ENCODE measurements at places on chromosomes 3 and 15.

- DNase-seq = peak; percentile 43
Measured at GRCh38 chr3:150721285-150722130, 17.8 kb upstream of the ERICH6 start.

DNA sequence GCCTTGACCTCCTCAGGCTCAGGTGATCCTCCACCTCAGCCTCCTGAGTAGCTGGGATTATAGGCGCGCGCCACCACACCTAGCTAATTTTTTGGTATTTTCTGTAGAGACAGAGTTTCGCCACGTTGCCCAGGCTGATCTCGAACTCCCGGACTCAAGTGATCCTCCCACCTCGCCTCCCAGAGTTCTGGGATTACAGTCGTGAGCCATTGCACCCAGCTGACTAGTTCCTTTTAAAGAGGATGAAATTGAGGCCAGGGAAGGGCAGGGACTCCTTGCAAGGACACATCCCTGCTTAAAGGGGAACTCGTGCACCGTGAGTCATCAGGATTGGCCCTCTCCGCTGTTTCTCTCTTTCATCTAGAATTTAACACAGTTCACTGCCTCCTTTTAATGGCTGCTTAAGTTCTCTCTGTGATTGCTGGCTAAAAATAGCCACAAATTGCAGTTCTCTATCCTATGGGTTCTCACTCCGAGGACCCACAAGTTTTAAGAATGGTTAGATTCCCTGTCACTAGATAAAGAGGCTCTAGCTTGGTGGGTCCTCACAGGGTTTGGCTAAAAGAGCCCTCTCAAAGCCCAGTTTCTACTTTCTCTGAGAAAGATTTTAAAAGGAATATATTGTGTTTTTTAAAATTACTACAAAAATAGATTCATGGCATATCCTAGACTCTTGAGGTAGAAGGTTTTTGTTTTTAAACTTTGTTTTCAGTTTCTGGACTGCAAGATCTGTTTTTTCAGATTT lies 1.4 kb downstream of the CRTAP start:
- DNase-seq = no peak

GRCh38 chr3:185049710-185050109 lies 103.2 kb downstream of the C3orf70 start:
- no peak for DNase-seq

DNA sequence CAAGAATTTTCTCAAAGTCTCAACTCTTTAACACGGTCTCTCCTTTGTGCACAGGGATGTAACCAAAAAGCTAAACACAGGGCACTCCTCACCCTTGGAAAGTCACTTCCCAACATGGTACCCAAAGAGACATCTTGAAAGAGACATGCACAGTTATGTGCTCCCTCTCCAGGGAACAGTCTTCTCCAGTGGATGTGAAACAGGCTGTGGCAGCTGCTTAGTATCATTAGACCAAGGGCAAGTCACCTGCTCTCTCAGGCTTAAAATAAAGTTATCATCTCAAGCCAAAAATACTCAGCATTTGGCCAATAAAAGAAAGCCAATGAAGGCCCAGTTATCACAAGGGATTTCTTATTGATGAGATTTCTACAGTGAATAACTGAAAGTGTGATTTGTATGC lies 128.3 kb downstream of the WDR76 start:
- no peak for DNase-seq

GRCh38 chr3:8712908-8713255 lies 20.7 kb upstream of the CAV3 start:
- DNase-seq = no peak

GRCh38 chr3:49529567-49529966 lies 24.7 kb upstream of the BSN start:
- DNase-seq = peak; percentile 14

DNA sequence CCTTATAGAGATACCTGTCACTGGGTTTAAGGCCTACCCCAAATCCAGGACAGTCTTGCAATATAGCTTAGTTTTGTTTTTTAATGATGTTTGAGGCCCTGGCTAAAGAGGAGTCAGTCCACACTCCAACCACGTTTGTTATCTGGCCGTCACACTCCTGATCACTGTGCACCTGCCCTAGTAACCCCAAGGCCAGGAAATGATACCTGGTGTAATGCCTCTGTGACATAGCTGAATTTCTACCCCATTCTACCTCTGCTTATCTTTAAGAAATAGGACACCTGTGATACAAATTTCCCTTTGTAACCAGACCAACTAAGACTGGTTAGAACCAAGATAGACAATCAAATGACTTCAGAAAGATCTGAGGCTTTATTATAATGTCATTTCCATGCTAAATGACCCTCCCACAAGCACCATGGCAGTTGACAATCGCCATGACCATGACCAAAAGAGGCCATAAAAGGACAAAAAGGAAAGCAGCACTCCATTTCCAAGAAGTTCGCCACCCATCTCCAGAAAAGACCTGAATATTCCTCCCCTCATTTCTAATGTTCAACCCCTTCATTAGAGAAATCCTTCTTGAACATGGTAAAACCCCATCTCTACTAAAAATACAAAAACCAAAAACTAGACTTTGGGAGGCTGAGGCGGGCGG lies 4.8 kb upstream of the RTP3 start:
- no peak for DNase-seq

- DNase-seq = no peak
Measured at GRCh38 chr15:43103907-43104306, 1.9 kb downstream of the UBR1 start.

DNA sequence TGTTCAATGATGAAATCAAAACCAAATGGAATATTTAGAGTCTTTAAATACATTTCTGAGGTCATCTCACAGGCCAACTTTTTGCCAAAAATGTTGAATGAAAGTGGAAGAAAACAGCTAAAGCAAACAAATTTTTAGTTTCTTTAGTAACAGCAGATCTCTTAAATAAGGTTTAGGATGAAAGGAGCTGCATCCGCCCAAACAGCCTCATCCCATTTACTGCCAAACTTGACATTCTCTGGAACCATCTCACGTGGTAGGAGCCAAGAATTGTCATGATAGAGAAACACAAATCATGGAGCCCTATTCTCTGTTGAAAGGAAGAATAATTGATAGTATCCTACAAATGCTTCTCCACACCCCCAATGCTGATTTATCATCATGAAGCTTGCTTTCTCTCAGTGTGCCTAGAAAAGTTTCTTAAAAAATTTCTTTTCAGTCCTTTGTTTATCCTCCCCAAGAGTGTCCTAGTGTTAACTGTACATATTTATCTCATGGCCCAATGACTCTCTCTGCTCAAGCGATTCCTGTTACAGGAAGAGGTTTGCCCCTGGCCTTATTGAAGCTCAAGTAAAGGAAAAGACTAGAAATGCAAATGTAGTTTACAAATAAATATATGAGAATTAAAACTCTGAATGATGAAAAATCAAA lies 23.4 kb downstream of the SLC9A9 start:
- no peak for DNase-seq

- DNase-seq = no peak
Measured at GRCh38 chr3:169581633-169582032, 81.9 kb downstream of the MECOM start.

DNA sequence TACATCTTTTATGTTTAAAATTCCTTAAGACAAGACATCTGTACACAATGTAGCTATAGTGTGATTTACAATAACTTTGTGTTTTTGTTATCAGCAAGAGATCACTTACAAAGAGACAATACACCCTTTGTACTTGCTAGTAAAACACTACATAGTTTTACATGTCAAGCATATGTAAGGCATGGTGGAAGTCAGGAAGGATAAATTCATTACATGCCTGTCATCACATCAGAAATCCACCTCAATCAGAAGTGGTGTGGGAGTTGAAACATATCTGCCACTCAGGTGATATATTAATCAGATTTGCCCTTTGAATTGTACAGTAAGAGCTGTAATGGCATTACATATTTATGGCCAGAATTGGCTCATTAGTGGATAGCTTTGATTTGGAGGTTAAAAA lies 95.5 kb downstream of the MBNL1 start:
- DNase-seq = no peak

DNA sequence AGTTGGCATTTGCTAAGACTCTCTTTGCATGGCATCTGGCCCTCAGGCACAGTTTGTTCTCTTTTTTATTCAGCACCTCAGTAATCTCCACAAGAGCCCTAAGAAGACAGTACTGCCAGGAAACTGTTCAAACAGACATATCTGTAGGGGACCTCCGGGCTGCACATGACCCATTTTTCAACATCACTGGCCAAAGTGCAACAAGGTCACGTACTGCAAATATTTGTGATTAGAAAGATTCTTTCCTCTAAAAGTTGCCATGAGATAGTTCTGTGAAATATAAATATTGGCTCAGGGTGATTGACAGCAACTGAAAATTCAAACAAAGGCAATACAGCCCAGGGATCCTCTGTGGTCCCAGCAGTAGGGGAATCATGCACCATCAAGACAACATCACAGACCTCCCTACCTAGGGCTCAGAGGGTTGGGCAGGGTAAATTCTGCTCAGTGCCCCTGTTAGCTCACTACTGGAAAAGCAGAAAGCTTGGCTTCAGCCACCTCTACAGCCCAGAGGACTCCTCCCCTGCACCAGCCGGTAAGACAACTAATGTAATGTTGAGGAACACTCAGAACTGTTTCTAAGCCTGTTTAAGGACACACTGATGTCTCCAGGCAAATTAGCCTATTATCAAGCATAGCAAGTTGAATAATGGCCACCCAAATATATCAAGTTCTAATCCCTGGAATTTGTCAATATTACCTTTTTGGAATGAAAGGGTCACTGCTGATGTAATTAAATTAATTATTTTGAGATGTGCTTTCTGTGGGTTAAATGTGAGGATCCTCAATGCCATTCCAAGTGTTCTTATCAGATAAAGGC lies 117.4 kb upstream of the LPP start:
- no peak for DNase-seq

DNA sequence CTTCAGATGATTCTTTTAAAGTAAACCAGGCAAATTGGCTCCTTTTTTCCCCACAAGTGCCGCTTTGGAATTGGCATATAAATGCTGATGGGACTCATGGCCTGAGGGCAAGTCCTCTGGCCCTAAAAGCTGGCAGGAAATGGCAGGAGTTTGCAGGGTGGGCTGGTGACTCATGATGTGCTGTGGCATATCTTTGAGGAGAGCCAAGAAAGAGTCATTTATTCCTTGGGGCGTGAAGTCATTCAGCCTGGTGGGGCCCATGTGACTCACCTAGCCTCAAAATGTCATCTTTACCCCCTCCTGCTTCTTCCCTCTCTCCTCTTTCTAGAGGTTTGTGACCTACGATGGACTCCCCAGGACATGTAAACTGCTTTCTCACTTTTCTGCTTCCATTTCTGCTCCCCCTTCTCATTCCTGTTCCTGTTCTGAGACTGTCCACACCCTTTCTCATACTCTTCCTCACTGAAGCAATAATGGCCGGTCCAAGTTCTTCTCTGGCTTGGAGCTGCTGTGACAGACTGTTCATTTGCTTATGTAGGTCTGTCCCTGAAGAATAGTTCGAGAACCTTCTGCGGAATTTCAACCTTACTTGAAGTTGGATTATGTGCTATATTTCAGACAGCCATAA lies 326.1 kb downstream of the SATB1 start:
- no peak for DNase-seq

DNA sequence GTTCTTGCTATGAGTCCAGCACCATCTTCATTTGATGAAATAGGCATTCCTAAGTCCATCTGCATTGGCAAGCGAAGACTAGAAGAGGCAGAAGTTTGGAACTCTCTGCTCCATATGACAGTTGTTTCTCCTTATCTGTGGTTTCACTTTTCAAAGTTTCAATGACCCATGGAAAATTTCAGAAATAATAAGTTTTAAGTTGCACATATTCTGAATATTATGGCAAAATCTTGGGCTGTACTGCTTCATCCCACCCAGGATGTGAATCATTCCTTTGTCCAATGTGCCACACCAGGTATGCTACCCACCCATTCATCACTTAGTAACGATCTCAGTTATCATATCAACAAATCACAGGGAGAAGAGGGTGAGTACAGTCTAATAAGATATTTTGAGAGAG lies 647.9 kb downstream of the GRM7 start:
- no peak for DNase-seq

DNA sequence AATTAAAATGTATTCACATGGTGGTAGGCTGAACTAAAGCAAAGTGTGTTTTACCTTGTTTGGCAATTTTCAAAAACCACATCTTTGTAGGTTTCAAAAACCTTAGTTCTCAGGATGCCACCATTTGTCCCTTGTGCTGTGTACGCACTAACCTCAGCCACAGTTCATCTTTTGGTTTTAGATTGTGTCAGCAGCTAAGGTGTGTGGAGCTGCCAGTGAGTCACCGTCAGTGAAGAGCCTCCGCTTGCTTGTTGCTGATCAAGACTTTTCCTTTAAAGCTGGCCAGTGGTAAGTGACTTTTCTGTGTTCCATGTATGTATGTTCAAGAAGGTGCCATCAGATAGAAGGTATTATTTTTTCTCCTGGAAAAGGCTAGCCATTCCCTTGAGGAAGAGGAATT lies 21.1 kb downstream of the OXNAD1 start:
- DNase-seq = no peak

DNA sequence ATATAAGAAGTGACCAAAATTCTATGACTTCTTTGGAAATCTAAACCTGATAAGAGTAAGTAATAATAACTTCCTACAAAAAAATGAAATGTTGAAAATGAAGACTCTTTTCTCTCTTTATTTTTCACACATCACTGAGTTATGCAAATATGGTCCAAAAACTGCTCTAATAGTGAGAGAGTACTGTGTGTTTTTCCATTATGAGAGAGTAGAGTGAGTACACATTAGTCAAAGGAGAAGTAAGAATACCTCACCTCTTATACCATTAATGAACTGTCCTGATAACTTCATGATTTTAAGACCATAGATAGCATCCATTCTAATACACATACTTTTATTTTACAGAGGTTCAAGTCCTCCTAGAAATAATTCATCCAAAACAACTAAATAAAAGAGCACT lies 1310.2 kb downstream of the SI start:
- DNase-seq = no peak

DNA sequence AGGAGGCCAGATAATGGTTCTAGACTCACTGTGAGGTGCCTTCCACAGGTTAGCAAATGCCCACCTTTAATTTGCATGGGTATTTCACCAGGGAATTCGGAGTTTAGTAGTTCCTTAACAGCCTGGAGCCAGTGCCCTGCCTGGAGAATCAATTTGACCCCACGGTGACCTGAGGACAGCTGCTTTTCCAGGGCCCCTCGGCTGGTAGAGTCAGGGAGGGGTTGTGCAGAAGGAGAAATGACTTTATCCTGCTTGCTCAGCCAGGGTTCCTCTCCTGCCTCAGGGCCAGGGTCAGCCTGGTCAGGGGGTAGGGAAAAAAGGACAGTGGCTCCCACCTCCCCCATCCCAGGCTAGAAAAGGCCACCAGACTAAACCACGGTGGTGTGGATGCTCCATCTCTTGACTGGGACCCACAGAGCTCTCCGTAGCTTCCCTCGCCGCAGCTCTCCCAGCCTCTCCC lies 12.0 kb downstream of the DLL4 start:
- no peak for DNase-seq

All from activated CD4-positive, alpha-beta T cell treated with anti-CD3 and anti-CD28 coated beads, Interleukin-2, amount 50 U/mL, for 24 hours (primary cell).